ENCODE measurements at places on chromosomes 11 and 22. TPM values are rescaled to one million over a fixed set of nuclear protein-coding genes. Genes with fewer than 3 reads are reported as not detected.
A peak's percentile ranks its signal among the peaks of the same experiment; 100 is the strongest.

The OR52A1 gene
- not detected for total RNA-seq

The SEZ6L gene
- total RNA-seq = 1.1 TPM

The ZNF214 gene
- 1.9 TPM for total RNA-seq

The KCNK4 gene
- total RNA-seq = not detected

The MMP3 gene
- 28.5 TPM for total RNA-seq

The RASGRP2 gene
- 27.2 TPM for total RNA-seq

The SLC36A4 gene
- total RNA-seq = 16.5 TPM

The ANO9 gene
- total RNA-seq = 0.14 TPM

The SERPIND1 gene
- not detected for total RNA-seq

The UBE4A gene
- total RNA-seq = 37.1 TPM

The MISFA gene
- not detected for total RNA-seq

GRCh38 chr22:44256556-44257485, 55.9 kb downstream of the SHISAL1 start:
- no peak overlapping the region for H3K4me3 ChIP-seq
- H3K4me1 ChIP-seq = no peaks in the 10 kb centered on the region
- no peak for DNase-seq
- no peak overlapping the region for H3K27ac ChIP-seq
- no peaks in the 10 kb centered on the region for H3K36me3 ChIP-seq

- H3K27ac ChIP-seq = no peak overlapping the region
- no peaks in the 10 kb centered on the region for H3K27me3 ChIP-seq
- H3K36me3 ChIP-seq = no peaks in the 10 kb centered on the region
- H3K4me1 ChIP-seq = no peaks in the 10 kb centered on the region
- no peak for DNase-seq
These were observed 33.4 kb upstream of the APOL5 start for GRCh38 chr22:35684270-35684700.

GRCh38 chr11:10303558-10304363, 1.1 kb upstream of the ADM start:
- no peaks in the 10 kb centered on the region for H3K36me3 ChIP-seq
- peaks cover 30% of the 10 kb centered on the region for H3K4me1 ChIP-seq
- H3K27me3 ChIP-seq = no peaks in the 10 kb centered on the region
- no peak for DNase-seq
- peak overlapping the region; percentile 93 for H3K27ac ChIP-seq

- no peak overlapping the region for H3K4me3 ChIP-seq
- H3K4me1 ChIP-seq = peaks cover 22% of the 10 kb centered on the region
- H3K36me3 ChIP-seq = no peaks in the 10 kb centered on the region
- no peak for DNase-seq
These were observed 2.4 kb upstream of the UVRAG start for GRCh38 chr11:75812542-75813040.

GRCh38 chr22:47196881-47197772, 434.7 kb downstream of the TBC1D22A start:
- no peak overlapping the region for H3K4me3 ChIP-seq
- H3K27ac ChIP-seq = no peak overlapping the region
- no peaks in the 10 kb centered on the region for H3K36me3 ChIP-seq
- H3K4me1 ChIP-seq = peaks cover 3% of the 10 kb centered on the region
- H3K27me3 ChIP-seq = no peaks in the 10 kb centered on the region

DNA sequence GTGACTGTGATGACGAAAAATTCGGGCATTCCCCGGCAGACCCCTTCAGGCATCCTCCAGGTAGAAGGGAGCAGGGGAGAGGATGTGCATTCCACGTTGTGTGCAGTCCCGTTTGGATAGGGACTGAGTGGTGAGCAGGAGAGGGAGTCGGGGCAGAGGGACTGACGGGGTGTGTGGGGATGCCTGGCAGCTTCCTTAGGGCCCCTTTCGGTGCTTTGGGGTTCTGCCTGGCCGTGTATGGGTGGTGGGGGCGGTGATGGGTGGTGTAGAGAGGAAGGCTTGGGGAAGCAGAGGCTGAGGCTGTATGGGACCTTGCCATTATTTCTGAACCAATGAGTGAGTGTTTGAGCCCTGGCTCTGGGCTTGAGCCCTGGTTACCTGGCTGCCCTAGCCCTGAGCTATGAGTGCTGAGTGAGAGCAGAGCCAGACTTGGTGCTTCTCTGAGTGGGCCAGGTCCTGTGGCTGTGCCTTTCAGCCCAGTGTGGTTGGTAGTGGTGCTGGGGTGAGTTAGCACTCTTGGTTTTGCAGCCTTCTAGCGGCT, 914 bp downstream of the INPPL1 start:
- peak overlapping the region; percentile 95 for H3K27ac ChIP-seq
- no peaks in the 10 kb centered on the region for H3K27me3 ChIP-seq
- peaks cover 40% of the 10 kb centered on the region for H3K4me1 ChIP-seq
- peaks cover 21% of the 10 kb centered on the region for H3K36me3 ChIP-seq
- peak overlapping the region; percentile 85 for H3K4me3 ChIP-seq
- DNase-seq = peak; percentile 64

- no peaks in the 10 kb centered on the region for H3K4me1 ChIP-seq
- no peak overlapping the region for H3K27ac ChIP-seq
- no peak for DNase-seq
- H3K4me3 ChIP-seq = no peak overlapping the region
- H3K36me3 ChIP-seq = no peaks in the 10 kb centered on the region
- peaks cover 15% of the 10 kb centered on the region for H3K27me3 ChIP-seq
These were observed 79.0 kb downstream of the TRIM29 start for GRCh38 chr11:120058931-120059330.

DNA sequence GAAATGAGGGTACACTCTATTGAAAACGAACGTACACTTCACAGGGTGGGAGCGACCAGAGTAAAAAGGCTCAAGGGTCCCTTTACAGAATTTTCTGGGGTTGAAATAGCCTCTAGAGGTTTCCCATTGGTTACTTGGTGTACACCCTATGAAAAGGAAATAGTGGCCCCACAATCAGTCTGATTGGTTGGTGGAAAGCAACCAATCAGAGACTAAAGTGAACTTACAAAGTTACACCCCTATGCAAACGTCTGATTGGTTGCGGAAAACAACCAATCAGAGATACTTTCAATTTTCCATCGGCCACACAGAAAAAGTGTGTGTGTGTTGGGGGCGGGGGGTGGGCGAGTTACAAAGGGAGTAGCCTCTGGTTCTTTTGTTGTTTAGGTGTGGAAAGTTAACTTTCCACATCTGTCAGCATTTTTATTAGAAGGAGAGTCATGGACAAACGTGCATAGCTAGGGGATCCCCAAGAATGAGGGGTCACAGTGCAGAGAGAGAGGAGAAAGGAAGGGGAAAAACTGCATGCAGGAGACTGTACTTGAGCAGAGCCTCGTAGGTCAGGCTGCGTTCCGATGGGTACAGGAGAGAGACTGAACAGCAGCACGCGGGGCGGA, 1152.1 kb downstream of the TBC1D22A start:
- no peak overlapping the region for H3K27ac ChIP-seq
- no peak overlapping the region for H3K4me3 ChIP-seq
- no peaks in the 10 kb centered on the region for H3K4me1 ChIP-seq
- no peaks in the 10 kb centered on the region for H3K27me3 ChIP-seq

- no peak overlapping the region for H3K27ac ChIP-seq
- DNase-seq = no peak
- no peak overlapping the region for H3K4me3 ChIP-seq
- no peaks in the 10 kb centered on the region for H3K36me3 ChIP-seq
These were observed 46.2 kb downstream of the BRSK2 start for GRCh38 chr11:1435820-1436467.

GRCh38 chr22:27668828-27669797, 132.4 kb downstream of the MN1 start:
- no peak overlapping the region for H3K27ac ChIP-seq
- H3K4me1 ChIP-seq = no peaks in the 10 kb centered on the region
- H3K36me3 ChIP-seq = no peaks in the 10 kb centered on the region
- no peak for DNase-seq
- H3K4me3 ChIP-seq = no peak overlapping the region
- H3K27me3 ChIP-seq = no peaks in the 10 kb centered on the region

DNA sequence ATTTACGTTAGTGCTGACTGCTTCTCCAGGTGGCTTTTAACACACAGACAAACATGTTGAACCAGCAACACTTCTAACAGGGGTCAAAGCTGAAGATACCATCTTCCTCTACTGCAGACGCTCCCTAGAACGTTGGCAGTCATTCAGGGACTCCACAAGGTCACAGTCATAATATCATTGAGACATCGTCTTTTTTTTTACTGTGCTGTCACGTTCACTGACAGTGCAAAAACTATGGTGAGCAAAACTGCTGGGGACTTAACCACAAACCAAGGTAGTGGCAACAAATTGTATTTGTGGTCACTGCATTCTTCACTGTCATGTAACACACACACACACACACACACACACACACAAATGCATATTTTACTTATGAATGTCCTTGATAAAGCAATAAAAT, 244.9 kb downstream of the CASP12 start:
- H3K27ac ChIP-seq = no peak overlapping the region
- no peaks in the 10 kb centered on the region for H3K27me3 ChIP-seq
- no peaks in the 10 kb centered on the region for H3K36me3 ChIP-seq
- H3K4me3 ChIP-seq = peak overlapping the region; percentile 6
- DNase-seq = no peak

DNA sequence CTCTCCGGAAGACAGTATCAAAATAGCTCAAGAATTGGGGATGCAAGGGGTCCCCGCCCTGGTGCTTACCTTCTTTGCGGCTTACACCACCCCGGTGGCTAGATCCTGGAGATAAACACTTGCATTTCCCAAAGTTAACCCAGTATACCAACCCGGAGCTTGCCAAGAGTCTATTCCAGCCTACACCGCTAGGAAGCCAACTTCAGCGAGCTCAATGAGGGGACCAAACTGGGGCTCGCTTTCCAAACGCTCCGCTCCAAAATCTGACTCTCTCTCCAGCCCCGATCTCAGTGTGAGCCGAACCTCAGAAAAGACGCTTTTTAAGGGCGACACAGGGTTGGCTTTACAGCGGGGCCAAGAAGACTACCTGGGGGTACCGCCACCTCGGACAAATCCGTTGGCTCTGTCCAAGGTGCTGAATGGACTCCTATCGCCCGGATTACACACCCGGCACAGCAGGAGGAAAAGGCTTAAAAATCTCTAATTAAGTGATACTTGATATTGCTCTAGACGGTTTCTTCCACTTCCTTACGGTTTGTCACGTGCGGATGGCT, 20.1 kb upstream of the BDNF start:
- H3K4me3 ChIP-seq = no peak overlapping the region
- H3K27ac ChIP-seq = no peak overlapping the region
- H3K27me3 ChIP-seq = peaks cover 84% of the 10 kb centered on the region
- no peak for DNase-seq
- no peaks in the 10 kb centered on the region for H3K36me3 ChIP-seq

DNA sequence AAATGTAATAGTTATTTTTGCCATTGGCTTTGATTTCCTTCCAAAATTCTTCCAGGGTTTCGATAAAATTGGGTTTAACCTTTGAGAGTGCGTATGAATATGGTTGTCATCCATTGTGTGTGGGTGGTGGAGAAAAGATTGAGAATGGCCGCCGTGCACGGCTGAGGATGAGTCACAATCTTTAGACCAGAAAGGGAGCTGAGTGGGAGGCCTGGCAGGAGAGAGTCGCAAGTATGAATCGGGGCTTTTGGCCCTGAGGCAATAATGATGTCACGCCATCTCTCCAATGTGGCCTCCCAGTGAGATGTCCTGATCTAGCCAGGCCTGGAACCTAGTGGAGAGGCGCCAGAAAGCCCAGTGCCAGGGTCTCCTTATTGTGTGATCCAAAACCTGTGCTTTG, 33.1 kb upstream of the SMPD1 start:
- no peaks in the 10 kb centered on the region for H3K36me3 ChIP-seq
- H3K27me3 ChIP-seq = no peaks in the 10 kb centered on the region
- peak overlapping the region; percentile 47 for H3K27ac ChIP-seq
- peak; percentile 88 for DNase-seq
- H3K4me3 ChIP-seq = no peak overlapping the region

GRCh38 chr11:118048472-118049370, 28.2 kb upstream of the TMPRSS4 start:
- H3K36me3 ChIP-seq = no peaks in the 10 kb centered on the region
- H3K4me3 ChIP-seq = no peak overlapping the region
- no peaks in the 10 kb centered on the region for H3K27me3 ChIP-seq
- H3K27ac ChIP-seq = no peak overlapping the region
- H3K4me1 ChIP-seq = no peaks in the 10 kb centered on the region

GRCh38 chr11:28463826-28464225, 355.6 kb downstream of the METTL15 start:
- no peak for DNase-seq
- no peaks in the 10 kb centered on the region for H3K4me1 ChIP-seq
- no peak overlapping the region for H3K27ac ChIP-seq
- no peak overlapping the region for H3K4me3 ChIP-seq
- H3K27me3 ChIP-seq = no peaks in the 10 kb centered on the region
- no peaks in the 10 kb centered on the region for H3K36me3 ChIP-seq

DNA sequence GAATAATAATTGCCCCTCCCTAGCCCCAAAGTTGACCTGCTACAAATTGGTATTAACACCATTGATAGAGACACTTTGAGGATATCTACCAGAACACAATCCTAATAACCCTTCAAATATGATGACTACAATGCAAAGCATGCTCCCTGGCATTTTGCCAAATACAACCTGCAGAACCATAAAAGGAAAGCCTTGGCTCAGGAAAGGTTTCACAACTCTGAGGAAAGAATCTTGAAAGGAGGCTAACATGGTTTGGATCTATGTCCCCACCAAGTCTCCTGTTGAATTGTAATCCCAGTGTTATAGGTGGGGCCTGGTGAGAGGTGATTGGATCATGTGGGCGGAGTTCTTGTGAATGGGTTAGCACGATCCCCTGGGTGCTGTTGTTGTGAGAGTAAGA, 140.4 kb upstream of the ARHGAP42 start:
- H3K4me3 ChIP-seq = no peak overlapping the region
- DNase-seq = no peak
- peaks cover 10% of the 10 kb centered on the region for H3K4me1 ChIP-seq
- H3K27ac ChIP-seq = no peak overlapping the region
- no peaks in the 10 kb centered on the region for H3K27me3 ChIP-seq

- H3K36me3 ChIP-seq = peaks cover 79% of the 10 kb centered on the region
- no peaks in the 10 kb centered on the region for H3K27me3 ChIP-seq
- H3K4me3 ChIP-seq = no peak overlapping the region
- H3K4me1 ChIP-seq = no peaks in the 10 kb centered on the region
These were observed 18.4 kb downstream of the TUB start for GRCh38 chr11:8099291-8099899.

GRCh38 chr22:33757041-33757801, 163.1 kb downstream of the LARGE1 start:
- no peak for DNase-seq
- H3K4me3 ChIP-seq = no peak overlapping the region
- no peaks in the 10 kb centered on the region for H3K27me3 ChIP-seq
- peak overlapping the region; percentile 29 for H3K27ac ChIP-seq
- H3K36me3 ChIP-seq = peaks cover 17% of the 10 kb centered on the region
- H3K4me1 ChIP-seq = peaks cover 24% of the 10 kb centered on the region

GRCh38 chr22:33958741-33959140, 38.5 kb upstream of the LARGE1 start:
- DNase-seq = no peak
- H3K27me3 ChIP-seq = no peaks in the 10 kb centered on the region
- no peaks in the 10 kb centered on the region for H3K36me3 ChIP-seq
- no peak overlapping the region for H3K4me3 ChIP-seq
- no peaks in the 10 kb centered on the region for H3K4me1 ChIP-seq

GRCh38 chr11:34027516-34028408, 23.8 kb upstream of the CAPRIN1 start:
- no peaks in the 10 kb centered on the region for H3K4me1 ChIP-seq
- no peaks in the 10 kb centered on the region for H3K36me3 ChIP-seq
- no peak for DNase-seq
- H3K4me3 ChIP-seq = no peak overlapping the region
- no peaks in the 10 kb centered on the region for H3K27me3 ChIP-seq

GRCh38 chr11:71332046-71332445, 79.7 kb upstream of the SHANK2 start:
- H3K36me3 ChIP-seq = no peaks in the 10 kb centered on the region
- no peaks in the 10 kb centered on the region for H3K27me3 ChIP-seq
- H3K4me1 ChIP-seq = no peaks in the 10 kb centered on the region

GRCh38 chr11:94876645-94877442, 96.5 kb downstream of the CWC15 start:
- H3K36me3 ChIP-seq = peaks cover 88% of the 10 kb centered on the region
- H3K27ac ChIP-seq = peak overlapping the region; percentile 71
- H3K4me3 ChIP-seq = no peak overlapping the region
- H3K27me3 ChIP-seq = no peaks in the 10 kb centered on the region
